ENCODE measurements at places on chromosomes 16 and 17. TPM values are rescaled to one million over a fixed set of nuclear protein-coding genes. Genes with fewer than 3 reads are reported as not detected.

ALOXE3 gene
- total RNA-seq: 0.91 TPM

MAP2K3 gene
- 36.8 TPM for total RNA-seq

ANKRD40 gene
- total RNA-seq: 22.8 TPM

PABPN1L gene
- not detected for total RNA-seq

SLC13A2 gene
- not detected for total RNA-seq

EVI2A gene
- 38.4 TPM for total RNA-seq

PDP2 gene
- 3.3 TPM for total RNA-seq

GRCh38 chr17:13581925-13582324 is 19.8 kb downstream of the HS3ST3A1 start:
- DNase-seq: no peak

DNA sequence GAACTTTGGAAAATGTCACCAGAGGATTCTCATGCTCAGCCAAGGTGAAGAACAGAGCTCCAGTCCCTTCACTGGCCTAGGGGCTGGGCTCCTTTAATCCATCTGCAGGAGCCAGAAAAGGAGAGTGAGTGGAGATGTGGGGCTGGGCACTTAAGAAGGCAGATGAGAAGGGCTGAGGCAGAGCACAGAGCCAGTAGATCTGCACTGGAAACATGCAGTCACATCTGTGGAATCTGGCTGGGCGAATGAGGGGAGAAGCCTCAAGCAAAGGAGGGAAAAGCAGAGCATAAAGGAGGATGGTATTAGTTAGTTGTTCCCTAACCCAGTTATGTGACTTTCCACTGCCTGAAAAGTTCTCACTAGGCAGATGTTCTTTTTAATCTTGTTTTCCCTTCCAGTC is 50.4 kb upstream of the BCAR1 start:
- no peak for DNase-seq

- DNase-seq: no peak
Measured at GRCh38 chr17:27845264-27846041, 45.1 kb upstream of the NOS2 start.

DNA sequence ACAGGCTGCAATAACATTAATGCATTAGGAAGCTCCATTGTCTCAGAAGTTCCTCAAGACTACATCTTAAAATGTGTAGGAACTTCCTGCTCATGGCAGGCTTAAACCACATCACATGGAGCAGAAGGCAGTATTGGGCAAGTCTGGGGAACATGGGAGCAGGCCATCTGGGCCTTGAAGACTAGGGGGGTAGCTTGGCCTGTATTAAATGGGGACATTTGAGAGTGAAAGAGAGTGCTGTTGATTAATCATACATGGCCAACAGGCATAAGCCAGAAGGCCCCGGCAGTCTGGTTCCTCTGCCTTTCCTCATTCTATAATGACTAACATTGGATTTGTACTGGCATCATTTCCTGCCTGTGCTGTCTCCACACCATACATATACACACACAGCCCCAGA is 25.2 kb upstream of the SLC5A11 start:
- DNase-seq: no peak

- DNase-seq: no peak
Measured at GRCh38 chr17:39756380-39757079, 18.8 kb downstream of the GRB7 start.

DNA sequence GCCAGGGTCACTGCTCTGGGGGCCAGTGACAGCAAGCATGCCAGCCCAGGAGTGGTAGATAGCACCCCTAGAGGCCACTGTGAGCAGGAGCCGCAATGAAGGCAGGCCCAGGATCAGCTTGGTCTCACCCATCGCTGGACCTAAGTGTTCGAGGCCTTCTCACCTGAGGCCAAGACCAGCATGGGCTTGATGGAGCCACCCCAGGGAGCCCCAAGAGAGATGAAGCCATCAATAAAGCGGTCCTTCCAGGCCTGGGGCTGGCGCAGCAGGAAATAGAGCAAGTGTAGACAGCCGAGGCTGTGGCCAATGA is 1.8 kb downstream of the LCAT start:
- no peak for DNase-seq

DNA sequence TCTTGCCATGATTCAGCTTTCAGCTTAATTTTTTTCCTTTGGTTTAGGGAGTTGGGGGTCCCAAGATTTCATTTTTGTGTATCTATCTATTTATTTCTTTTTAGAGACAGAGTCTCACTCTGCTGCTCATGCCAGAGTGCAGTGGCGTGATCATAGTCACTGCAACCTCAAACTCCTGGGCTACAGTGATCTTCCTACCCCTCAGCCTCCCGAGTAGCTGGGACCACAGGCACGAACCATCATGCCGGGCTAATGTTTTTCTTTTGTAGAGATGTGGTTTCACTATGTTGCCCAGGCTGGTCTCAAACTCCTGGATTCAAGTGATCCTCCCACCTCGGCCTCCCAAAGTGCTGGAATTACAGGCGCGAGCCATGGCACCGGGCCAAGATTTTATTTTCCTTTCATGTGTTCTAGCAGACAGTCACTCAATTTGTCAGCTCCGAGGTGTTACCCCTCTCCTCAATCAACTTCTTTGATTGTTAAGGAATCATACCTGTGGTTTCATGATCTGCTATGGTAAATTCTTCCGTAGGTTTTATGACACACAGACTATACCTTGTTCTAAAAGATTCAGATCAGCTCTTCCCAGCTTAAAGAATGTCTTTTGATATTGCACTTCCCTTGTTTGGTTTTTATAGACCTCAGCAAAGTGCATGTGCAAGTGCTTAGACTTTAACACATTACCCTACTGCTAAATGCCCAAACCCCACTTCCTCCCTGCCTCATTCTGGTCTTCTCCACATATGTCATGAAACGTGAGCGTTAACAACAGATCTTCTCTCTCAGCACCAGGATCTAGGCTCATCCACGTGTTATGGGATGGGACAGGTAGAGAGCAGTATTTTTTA is 13.0 kb downstream of the UNC45B start:
- DNase-seq: peak; percentile 47

GRCh38 chr17:38896346-38896954 is 26.6 kb downstream of the LASP1 start:
- DNase-seq: no peak

GRCh38 chr16:35011-35677 is 18.3 kb downstream of the POLR3K start:
- DNase-seq: no peak

DNA sequence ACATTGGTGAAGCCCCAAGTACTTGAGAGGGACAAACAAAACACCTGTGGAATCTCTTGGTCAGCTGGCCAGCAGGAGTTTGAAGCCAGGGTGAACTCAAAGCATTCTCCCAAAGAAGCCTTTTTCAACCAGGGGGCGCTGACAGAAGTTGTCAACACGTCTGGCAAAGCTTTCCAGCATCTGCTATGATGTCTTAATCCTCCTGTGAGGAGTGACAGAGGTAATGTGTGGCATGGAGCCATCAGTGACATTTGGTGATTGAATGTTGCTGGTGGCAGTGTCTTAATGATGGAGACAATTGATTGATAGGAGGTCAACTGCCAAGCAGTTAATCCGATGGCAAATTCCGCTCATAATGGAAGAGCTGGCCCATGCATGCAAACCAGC is 257.6 kb upstream of the HSBP1 start:
- DNase-seq: no peak

DNA sequence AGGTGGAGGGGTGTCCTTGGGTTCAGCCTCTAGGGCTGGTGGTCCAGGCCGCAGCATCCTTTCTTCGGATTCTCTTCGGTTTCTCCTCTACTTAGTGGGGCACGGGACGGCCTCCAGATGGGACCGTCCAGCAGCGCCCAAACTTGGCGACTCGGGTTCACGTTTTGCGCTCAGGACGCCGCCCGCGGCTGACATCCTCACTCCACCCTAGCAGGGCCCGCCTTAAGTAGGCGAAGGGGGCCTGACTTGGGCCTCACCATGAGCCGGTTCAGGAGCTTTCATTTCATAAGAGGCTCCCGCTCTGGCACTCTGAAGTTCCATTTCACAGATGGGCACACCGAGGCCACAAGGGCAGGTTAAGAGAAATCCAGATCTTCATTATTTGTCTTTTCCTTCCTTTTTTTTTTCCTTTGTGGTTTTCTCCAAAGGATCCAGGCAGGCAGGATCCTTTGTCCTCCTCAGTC is 141.2 kb downstream of the SEC14L1 start:
- no peak for DNase-seq

DNA sequence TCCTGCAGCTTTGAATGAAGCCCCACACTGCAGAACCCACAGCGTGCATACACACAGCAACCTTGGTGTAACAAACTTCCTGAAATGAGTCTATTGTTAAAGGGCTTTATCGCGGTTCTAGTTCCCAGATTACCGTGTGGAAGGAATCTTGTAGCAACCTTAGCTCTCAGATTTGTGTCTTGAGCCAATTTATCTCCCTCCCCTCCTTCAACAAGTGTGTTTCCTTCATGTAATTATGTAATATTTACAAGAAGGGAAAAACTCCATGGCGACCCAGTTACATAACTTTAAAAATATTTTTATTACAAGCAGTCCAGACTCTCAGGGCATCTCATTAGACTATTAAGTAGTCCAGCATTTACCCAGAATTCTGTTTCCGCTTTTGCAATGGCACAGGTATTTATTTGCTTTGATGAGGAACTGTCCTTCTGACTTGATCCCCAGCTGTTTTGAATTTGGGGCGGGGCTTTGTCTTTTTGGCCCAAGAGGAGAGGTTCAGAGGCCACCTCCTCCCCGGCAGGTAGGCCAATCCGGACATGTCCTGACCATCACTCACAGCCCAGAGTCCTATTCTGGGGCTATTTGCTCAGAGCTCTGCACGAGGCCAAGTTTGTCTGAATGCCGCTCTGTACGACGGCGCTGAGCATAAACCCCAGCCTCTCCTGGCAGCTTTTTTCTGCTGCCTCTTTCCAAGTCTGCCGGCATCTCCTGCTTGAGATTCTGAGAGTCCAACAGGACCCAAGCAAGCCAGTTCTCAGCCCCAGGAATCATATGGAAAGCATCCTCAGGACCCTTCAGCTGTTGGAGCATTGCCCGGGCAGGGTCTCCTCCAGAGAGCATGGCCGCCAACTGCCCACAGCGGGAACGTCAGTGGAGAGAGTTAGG is 35.6 kb downstream of the CLEC16A start:
- DNase-seq: no peak

GRCh38 chr17:13994050-13994449 is 75.3 kb upstream of the COX10 start:
- DNase-seq: no peak

DNA sequence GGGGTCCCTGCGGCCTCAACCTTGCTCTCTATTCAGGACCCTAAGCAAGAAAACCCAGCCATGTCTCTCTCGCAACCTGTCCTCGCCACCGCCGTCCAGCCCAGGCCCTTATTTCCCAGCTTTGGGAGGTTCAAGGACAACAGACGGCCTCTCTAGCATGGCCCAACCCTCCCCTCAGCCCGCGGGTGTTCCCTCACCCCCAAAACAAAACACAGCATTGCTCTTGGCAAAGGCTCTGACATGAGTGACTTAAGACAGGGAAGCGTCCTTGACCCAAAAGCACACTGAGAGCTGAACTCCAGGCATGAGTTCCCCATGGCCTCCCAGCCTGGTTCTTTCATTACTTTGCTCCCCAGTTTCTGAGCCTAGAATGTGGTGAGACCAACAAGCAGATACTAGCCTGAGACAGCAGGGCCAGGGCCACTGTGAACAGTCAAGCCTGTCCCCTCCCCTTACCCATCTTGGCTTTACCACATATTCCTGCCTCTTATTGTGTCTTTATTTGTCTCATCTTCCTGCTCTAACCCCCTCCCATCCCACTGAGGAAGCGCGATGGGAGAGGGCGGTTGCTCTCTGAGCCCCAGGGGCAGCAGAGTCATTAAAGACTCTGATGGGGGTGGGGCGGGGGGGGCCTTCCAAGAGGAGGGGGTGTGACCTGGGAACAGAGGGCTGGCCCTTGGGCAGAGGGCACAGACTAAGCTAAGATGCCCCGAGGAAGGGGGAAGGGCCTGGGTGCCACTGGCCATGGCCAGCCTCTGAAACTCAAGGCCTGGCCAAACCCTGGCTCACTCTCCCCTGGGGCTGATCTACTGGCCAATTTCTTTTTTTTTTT is 11.8 kb downstream of the SREBF1 start:
- DNase-seq: no peak

- DNase-seq: no peak
Measured at GRCh38 chr16:85882181-85882810, 16.7 kb upstream of the IRF8 start.

- DNase-seq: no peak
Measured at GRCh38 chr17:81030741-81031565, 4.0 kb upstream of the BAIAP2 start.

DNA sequence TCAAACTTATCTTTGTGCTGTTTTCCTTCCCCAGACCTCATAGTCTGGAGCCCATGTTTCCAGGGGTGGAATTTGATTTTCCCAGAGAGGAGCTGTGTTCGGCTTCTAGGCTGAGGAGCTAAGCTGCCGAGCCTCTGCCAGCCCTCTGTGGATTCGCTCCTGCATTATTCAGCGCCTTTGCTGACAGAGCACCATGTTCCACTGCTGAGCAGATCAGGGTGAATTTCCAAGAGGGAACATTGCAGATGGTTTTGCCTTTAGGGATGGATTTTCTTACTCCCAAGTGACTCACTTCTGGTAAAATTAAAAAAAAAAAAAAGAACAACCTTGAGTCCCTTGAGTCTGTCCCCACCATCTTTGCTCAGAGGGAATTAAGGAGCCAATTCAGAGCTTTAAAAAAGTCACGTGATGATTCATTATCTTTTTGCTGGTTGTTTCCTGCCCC is 229.5 kb downstream of the PRKCA start:
- DNase-seq: no peak

DNA sequence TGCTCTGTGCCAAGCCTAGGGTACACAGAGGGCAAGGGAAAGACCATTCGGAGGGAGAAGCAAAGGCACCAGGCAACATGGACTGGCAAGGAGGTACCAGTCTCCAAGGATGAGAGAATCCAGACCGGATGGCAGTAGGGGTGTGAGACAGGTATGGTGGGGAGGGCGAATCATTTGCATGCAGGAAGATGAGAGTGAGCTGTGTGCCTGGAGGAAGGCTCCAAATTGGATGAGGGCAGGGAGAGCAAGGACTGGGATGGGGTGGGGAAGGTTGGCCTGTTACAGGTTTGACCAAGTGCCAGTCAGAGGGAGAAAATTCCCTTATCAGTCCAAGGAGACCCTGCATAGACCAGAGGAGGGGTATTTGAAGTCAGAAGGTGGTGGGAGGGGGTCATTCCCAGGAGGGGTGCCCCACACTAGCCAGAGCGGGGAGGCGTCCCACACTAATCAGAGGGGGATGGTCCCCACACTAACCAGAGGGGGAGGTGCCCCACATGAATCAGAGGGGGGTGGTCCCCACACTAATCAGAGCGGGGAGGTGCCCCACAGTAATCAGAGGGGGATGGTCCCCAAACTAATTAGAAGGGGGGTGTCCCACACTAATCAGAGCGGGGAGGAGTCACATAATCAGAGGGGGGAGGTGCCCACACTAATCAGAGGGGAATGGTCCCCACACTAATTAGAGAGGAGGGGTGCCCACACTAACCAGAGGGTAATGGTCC is 737 bp downstream of the CANT1 start:
- no peak for DNase-seq
